ENCODE measurements at places on chromosomes 12 and 14.
A peak's percentile ranks its signal among the peaks of the same experiment; 100 is the strongest.

GRCh38 chr12:10178821-10179220, at the start of gene TMEM52B:
TSS of gene TMEM52B (plus strand) at chr12:10179032. CDS start at chr12:10179575, 543 bp downstream.
- no peak for DNase-seq

DNA sequence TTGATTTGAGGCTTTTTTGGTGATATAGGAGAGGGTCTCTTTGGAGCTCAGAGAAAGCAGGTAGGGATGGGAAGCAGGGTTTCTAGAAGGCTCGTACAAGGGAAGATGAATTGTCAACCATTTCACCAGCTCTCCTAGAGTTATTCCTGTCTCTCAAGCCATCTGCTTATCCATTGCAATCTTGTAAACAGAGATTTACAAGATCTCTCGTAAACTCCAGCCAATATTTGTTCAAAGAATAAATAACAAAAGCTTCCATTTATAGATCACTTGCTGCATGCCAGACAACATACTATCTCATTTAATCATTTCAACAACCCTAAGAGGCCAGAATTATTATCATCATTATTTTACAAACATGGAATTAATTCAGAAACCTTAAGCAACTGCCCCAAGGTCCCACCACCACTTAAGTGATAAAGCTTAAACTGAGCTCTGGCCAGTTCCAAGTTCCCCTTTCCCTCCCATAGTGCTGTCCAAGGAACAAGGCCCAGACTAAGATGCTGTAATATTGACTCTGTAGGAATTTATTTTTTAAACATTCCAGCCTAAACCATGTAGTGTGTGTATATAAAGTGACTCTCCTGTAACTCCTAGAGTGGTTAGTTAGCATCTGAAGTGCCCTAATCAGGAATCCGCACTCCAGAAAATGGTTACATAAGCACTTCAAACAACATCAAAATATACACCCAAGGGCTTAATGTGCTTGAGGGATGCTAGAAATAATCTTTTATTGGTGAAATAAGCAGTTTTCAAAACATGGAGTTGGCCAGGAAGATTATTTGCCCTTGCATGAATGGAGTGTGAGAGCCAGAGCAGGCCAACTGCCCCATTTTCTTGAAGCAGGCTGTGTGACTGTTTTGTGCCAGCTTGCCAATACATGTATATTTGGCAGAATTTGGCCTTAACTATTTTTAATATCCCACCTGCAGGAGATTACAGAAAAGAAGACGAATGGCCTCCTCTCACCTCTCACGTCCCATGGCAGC, 2.8 kb upstream of the PLEKHH1 start:
- no peak for DNase-seq

- DNase-seq: no peak
Observed at GRCh38 chr14:98736701-98737338, 535.2 kb downstream of the BCL11B start.

DNA sequence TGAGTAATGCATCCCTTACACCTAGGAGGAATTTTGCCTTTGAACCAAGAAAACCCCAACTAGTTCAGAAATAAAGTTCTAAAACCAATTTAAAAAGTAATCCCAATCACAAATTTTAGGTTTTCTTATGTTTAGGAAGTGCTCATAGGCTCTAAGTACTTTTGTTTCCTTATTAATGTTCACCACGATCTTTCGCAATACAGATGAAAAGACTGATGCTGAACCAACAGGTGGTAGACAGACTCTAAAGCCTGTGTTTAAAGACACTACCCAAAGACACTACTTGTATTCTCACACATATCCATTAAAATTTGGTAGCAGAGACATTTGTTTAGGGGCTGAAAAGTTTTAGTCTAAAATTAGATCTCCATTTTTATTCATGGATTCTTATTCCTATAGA, 10.6 kb upstream of the PHLDA1 start:
- DNase-seq: no peak

GRCh38 chr12:79183926-79184325, 319.4 kb downstream of the SYT1 start:
- DNase-seq: peak; percentile 11

DNA sequence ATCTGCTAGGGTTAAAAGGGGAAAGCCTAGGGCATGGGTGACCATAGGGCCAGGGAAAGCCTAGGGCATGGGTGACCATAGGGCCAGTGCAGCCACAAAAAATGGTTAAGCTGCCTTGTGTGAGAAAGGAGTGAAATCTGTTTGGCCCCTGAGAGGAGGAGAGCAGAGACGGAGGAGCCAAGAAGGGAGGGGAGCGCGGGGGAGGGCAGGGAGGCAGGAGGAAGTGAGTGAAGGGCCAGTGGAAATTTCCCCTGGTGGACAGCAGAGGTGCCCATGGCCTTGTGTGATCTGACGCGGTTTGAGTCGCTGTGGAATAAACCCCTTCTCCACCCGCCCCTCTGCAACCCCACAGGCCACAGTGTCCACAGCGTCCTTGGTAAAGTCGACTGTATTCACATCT, 618 bp upstream of the AQP6 start:
- DNase-seq: no peak

GRCh38 chr12:72734581-72734980, 462.4 kb downstream of the TRHDE start:
- DNase-seq: no peak

DNA sequence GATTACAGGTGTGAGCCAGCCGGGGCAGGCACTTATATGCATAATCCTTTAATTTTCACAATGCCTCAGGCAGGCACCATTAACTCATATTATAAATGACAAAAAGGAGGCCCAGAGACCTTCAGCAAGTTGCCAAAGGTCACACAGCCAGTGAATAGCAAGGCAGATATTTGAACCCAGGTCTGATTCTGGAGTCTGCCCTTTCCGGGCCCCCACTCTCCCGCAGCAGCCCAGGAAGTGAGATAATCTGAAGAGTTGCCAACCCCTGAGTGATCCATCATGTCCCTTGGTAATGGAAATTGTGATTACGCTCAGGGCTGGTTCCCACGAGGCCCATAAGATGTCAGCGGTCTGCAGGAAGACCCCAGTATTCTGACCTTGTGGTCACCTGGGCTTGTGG, 95.3 kb upstream of the MED13L start:
- DNase-seq: no peak

DNA sequence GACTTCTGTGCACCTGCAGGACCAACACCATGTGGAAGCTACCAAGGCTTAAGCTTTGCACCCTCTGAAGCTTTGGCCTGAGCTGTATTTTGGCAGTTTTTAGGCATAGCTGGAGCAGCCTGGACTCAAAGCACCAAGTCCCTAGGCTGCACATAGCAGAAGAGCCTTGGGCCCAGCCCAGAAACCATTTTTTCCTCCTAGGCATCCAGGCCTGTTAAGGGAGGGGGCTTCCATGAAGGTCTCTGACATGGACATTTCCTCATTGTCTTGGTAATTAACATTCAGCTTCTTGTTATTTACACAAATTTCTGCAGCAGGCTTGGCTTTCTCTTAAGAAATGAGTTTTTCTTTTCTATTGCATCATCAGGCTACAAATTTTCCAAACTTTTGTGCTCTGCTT, 475.8 kb upstream of the FLRT2 start:
- no peak for DNase-seq

- no peak for DNase-seq
Observed at GRCh38 chr14:71931492-71932228, 569 bp upstream of the RGS6 start.

GRCh38 chr14:75049136-75049535, 2.1 kb downstream of the MLH3 start:
- DNase-seq: no peak

- DNase-seq: no peak
Observed at GRCh38 chr12:118773956-118774723, 207.2 kb upstream of the SRRM4 start.

- DNase-seq: no peak
Observed at GRCh38 chr14:52422650-52423356, 108.7 kb downstream of the PTGER2 start.

GRCh38 chr12:72270246-72270645, 1.9 kb upstream of the TRHDE start:
- DNase-seq: no peak

GRCh38 chr14:99860219-99860618, 67.0 kb downstream of the EML1 start:
- no peak for DNase-seq

- no peak for DNase-seq
Observed at GRCh38 chr14:104138718-104139459, 502 bp downstream of the KIF26A start.

GRCh38 chr12:28793581-28794151, 355.4 kb upstream of the FAR2 start:
- DNase-seq: no peak

GRCh38 chr14:88247228-88247627, 75.8 kb downstream of the KCNK10 start:
- no peak for DNase-seq

GRCh38 chr14:97005934-97006333, 208.8 kb downstream of the VRK1 start:
- DNase-seq: no peak

GRCh38 chr12:94769776-94770759, 119.7 kb upstream of the TMCC3 start:
- no peak for DNase-seq

GRCh38 chr12:72053604-72054003, 115.0 kb downstream of the TPH2 start:
- DNase-seq: no peak

- DNase-seq: no peak
Observed at GRCh38 chr12:82709794-82710355, 23.2 kb downstream of the TMTC2 start.

GRCh38 chr12:4118017-4118510, 155.5 kb upstream of the CCND2 start:
- DNase-seq: peak; percentile 49

DNA sequence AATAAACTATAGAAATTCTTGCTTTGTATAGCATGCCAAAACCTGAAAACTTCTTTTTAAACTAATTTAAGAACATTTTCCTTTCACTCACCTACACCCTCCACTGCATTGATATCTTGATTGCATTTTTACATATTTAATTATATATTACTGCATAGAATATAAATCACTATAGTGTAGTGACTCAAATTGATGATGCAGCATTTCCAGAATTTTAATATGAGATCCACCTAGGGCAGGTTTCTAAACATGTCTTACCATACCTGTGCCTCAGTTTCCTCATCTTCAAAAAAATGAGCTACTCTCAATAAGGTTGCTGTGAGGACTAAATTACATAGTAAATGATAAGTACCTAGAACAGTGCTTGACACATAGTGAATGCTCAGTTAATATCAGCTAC, 881.5 kb downstream of the RPS29 start:
- no peak for DNase-seq

GRCh38 chr14:54515670-54516069, 6.0 kb downstream of the CGRRF1 start:
- DNase-seq: no peak

DNA sequence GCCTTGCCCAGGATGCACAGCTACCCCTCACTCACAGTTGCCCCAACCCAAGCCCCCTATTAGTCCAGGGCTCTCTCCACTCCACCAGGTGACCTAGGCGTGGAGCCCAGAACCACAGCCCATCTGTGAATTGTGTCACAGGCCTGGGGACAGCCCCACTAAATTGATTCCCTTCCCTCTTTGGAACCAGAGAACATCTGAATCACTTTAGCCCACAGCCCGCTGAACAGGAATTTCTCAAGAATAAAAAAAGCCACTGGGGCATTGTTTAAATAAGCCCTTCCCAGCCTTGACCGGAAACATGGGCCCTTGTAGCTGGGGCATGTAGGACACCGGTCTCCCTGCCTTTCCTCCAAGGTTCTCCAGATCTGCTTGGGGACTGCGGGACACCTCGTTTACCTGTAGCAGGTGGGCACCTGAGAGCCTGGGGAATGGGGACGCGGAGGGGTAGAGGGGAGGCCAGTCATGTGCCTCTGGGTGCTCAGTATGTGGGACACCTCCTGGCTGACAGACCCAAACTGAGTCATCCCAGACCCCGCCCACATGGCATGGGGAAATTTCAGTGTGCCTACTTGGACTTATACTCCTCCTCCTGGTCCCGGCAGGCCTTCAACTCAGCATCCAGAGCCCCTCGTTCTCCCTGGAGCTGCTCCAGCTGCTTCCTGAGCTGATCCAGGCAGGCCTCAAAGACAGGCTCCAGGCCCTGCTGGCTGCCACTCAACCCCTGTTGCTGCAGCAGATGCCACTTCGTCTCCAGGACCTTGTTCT, 1.3 kb downstream of the KRT78 start:
- DNase-seq: peak; percentile 83

- no peak for DNase-seq
Observed at GRCh38 chr14:61616524-61617185, 78.7 kb upstream of the HIF1A start.

GRCh38 chr14:68215629-68216028, 396.1 kb downstream of the RAD51B start:
- peak; percentile 81 for DNase-seq

DNA sequence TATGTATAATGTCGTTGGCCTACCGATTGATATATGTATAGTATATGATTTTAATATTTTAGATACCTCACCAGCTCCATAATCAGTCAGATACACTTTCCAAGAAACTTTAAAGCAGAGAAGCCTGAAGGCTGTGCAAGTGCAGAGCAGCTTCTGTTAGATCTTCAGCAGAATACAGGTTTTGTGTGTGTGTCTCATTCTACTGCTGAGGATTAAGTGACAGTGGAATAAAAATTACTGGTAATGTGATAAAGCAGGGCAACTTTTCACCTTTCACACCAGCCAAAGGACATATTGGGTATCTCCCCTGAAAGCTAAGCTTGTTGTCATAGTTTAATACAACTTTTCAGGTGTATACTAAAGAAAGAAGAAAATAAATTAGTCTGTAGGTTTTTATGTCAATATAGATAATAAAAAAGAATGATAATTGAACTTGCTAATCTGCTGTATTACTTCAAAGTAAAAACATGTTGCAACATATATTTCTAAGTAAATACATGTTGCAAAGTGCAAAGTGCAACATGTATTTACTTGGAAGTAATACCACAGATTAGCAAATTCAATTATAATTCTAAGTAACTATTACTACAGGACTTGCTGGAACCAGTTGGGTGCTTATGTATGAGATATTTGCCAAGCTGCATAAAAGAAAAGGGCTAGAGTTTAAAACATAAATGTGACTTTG, 128.3 kb downstream of the SLC16A7 start:
- no peak for DNase-seq

DNA sequence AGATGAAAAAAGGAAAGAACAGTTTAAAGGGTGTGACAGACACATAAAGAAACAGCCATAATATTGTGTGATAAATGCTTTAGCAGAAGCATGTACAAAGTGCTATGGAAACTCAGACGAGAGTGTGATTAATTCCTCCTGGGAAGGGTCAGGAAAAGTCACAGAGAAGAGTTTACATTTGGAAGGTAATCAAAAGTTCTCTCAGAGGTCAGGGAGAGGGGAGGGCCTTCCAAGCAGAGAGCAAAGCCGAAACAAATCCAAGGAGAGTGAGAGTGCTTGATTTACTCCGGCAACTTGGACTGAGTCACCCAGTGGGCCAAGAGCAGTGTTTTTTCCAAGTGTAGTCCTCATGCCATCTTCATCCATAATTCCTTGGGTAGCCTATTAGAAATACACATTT, 108.3 kb downstream of the IGF1 start:
- DNase-seq: no peak

GRCh38 chr12:29396774-29397173, 15.8 kb upstream of the ERGIC2 start:
- DNase-seq: no peak

DNA sequence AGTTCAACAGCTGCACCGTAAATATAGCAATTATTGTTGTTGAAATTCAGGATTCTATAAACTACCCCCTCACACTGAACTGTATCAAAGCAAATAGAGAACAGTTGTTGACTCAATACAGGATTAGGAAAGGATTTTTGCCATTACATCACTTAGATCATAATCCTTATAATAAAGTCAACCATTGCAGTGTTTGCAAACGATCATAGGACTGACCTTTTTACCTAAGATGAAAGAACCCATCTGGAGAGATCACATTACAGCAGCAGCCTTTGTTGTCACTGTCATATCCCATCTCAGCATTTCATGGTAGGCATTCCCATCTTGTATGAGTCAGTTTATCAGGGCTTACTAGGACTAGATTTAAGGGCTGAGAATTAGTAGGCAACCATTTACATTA, 96.1 kb downstream of the IPO8 start:
- no peak for DNase-seq

Data from inflammatory macrophage treated with lipopolysaccharide for 1 hour (primary cell).